ENCODE measurements at places on chromosomes 4 and X.

GRCh38 chr4:48191758-48192157 is 57.7 kb upstream of the TXK start:
- no peak for DNase-seq

DNA sequence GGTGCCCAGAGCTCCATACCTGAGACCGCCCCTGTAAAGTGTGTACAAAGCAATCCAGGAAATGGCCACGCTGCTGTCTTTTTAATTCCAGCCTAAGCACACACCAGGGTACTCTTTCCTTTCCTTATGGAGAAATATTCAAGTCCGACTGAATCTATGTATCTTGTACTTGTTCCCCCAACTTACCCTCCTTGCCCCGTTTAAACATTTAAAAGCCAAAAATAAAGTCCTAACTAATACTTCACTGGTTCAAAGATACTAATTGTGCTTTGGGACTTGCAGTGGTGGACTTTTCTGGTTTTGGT is 731 bp upstream of the AMMECR1 start:
- no peak for DNase-seq

- no peak for DNase-seq
These were observed 737.2 kb upstream of the SLIT2 start for GRCh38 chr4:19514276-19515070.

DNA sequence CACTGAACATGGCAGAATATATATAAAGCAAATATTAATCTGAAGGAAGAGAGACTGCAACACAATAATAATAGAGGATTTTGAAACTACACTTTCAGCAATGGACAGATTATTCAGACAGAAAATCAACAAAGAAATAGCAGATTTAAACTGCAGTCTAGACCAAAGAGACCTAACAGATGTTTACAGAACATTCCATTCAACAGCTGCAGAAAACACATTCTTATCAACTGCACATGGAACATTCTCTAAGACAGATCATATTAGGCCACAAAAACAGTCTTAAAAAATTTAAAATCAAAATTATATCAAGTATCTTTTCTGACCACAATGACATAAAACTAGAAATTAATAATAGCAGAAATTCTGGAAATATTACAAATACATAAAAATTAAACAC is 27.1 kb downstream of the CENPE start:
- no peak for DNase-seq

DNA sequence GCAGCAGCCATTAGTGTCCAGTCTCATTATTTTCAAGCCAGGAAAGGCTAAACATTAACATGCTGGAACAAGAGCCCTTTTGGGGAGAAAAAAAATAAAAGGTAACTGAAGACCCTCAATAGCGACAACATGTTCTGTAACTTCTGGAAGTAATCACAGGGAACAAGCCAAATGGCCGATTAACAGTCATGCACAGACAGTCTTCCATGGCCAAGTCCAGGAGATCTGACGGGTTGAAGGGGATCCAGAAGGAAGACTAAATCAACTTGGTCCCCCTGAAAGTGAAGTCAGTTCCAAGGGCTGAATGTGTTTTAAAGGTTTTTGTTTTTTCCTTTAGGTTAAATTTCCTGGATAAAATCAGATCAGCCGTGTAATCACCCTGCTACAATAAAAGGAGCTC is 52.5 kb downstream of the LNX1 start:
- DNase-seq = no peak

GRCh38 chr4:8727546-8728510 is 135.3 kb downstream of the CPZ start:
- DNase-seq = no peak

DNA sequence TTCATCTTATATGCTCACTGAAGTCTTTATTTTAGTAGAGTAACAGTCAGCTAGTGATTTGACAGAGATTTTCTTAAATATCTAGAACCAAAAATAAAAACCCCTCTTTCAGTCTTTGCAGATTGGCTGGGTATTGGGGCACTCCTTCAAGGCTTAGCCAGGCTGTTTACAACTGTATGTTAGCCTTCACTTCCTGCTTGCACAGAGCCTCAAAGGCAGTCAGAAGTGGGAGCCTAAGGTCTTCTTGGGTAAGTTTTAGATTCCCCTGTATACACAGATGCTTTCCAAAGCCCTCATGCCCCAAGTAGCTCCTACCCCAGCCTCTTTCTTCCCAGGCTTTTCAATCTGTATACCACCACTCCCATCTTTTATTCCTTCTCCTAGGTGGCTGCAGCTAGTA is 136.1 kb upstream of the STIM2 start:
- DNase-seq = no peak

GRCh38 chr4:81257021-81257420 is 42.0 kb upstream of the PRKG2 start:
- DNase-seq = no peak

DNA sequence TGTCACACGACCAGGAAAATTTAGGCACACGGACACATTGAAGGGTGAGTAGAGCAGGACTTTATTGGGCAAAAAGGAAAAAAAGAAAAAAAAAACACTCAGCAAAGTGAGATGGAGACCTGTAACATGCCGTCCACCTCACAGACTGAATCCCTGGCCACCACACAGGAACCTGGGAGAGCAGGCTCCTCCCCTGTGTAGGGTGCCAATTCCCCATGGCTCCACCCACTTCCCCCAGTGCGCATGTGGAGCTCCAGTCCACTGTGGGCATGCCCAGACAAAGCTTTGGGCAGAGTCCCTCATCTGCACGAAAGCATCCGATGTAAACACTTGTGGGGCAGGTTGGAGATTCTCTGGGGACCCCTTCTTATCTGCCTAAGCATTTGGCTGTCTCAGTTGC is 23.6 kb upstream of the CBR4 start:
- DNase-seq = peak; percentile 62

DNA sequence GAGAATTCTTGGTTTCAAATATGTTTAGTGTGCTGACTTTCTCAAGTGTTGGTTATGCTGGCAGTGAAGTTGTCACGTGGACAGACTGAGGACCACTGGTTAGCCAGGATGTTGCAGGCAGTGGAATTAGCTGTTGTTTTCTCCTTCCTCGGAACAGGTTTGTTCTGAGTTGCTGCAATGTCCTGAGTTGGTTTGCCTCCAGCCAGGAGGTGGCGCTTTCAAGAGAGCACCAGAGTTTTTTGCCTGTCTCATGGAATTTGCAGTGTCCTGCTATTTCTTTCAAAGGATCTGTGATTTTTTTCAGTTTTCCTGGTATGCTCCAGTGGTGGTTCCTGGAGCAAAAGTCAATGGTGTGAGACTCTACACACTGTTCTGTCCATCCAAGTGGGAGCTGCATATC is 158.1 kb upstream of the CXorf66 start:
- DNase-seq = no peak

DNA sequence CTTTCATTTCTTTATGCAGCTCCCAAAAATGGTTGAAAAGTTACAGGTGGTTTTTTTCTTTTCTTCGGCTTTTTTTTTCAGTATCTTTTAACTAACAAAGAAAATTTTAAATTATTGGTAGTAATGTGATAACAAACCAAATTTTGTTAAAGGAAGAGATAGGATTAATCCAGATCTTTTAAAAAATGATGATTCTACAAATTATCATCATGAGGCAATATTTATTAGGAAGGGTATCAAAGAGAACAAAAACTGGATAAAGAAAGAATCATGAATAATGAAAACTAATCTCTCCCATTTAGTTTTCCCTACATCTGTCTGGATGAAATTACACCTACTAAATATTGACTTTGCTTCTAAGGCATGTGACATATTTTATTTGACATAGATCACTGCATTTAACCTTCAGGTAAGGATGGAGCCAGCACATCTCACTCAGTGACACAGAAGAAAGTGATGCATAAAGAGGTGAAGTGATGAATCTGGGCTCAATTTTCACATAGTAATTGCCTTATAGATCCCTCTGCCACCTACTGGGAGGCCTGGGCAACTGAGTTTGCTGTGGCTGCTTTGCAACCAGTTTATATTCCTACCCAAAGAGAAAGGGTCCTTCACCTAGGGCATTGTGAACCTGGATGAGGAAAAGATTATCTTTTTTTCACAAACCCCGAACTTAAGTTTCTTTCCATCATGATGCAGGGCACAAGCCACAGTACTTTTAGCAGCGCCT is 155.6 kb downstream of the HNRNPD start:
- DNase-seq = no peak

DNA sequence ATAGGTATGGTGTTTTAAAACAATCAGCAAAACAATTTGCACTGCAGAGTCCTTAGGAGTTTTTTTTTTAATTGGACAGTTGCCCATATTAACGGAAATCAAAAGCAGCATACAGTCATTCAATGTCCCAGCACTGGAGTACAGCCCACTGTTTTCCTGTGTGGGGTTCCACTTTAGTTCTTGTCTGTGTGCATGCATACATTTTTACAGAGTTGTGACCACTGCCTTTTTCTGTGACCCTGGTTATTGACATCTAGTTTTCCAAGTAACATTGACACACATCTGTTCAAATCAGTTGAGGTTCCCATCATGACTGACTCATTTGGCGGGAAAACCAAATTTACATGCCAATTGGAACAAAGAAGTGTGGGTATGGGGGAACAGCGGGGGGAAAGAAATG is 83.3 kb downstream of the HPRT1 start:
- DNase-seq = no peak

GRCh38 chrX:57900975-57901374 is 9.3 kb downstream of the ZXDA start:
- DNase-seq = no peak

- no peak for DNase-seq
These were observed 343.5 kb upstream of the F9 start for GRCh38 chrX:139186991-139187390.

- DNase-seq = no peak
These were observed 126.5 kb downstream of the QDPR start for GRCh38 chr4:17385403-17385802.

DNA sequence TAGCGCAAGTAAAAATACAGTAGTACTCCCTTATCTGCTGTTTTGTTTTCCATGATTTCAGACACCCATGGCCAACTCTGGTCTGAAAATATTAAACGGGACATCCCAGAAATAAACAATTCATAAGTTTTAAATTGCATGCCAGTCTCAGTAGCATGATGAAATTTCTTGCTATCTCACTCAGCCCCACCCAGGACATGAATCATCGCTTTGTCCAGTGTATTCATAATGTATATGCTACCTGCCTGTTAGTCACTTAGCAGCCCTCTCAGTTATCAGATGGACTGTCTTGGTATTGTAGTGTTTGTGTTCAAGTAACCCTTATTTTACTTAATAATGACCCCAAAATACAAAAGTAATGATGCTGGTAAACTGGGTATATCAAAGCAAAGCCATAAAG is 158.2 kb upstream of the DDIT4L start:
- DNase-seq = no peak

DNA sequence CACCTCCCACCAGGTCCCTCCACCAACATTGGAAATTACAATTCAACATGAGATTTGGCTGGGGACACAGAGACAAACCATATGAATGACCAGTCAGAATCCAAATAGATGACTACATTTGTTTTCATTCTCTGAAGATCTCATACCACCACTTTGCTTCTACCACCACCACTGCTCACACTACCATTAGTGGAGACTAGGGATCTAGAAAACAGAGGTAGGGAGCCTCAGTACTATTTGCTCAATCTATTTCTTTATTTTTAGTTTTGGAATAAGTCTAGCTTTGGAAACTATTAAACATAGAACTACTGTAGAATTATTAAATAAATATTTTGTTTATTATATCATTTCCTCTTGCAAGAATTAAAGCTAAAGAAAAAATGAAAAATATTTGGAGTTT is 727.9 kb downstream of the CCSER1 start:
- no peak for DNase-seq

DNA sequence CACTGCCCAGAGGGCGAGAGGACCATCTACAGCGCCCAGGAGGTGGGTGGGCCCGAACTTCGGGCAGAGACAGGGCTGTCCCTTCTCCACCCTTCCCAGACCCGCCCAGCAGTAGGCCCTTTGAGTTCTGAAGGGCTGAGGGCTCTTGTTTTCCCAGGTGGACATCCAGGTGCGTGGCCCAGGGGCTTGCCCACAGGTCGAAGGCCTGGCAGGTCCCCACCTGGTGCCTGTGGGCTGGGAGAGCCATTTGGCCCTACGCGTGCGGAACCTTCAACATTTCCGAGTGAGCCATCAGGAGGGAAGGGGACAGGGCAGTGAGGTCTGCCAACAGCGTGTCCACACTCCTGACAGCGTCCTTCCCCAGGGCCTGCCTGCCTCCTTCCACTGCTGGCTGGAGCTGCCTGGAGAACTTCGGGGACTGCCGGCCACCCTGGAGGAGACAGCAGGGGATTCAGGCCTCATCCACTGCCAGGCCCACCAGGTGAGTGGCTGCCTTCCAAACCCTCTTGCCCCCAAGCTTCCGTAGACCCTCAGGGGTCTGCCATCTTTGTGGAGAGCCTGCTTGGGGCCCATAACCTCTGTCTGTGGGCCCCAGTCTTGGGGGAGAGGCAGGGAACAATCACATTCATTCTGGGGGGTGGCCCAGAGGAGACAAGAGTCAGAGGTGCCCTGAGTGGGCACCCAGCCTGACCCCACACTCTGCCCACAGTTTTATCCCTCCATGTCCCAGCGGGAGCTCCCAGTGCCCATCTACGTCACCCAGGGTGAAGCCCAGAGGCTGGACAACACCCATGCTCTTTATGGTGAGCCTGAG is 6.8 kb downstream of the PLXNB3 start:
- DNase-seq = no peak

DNA sequence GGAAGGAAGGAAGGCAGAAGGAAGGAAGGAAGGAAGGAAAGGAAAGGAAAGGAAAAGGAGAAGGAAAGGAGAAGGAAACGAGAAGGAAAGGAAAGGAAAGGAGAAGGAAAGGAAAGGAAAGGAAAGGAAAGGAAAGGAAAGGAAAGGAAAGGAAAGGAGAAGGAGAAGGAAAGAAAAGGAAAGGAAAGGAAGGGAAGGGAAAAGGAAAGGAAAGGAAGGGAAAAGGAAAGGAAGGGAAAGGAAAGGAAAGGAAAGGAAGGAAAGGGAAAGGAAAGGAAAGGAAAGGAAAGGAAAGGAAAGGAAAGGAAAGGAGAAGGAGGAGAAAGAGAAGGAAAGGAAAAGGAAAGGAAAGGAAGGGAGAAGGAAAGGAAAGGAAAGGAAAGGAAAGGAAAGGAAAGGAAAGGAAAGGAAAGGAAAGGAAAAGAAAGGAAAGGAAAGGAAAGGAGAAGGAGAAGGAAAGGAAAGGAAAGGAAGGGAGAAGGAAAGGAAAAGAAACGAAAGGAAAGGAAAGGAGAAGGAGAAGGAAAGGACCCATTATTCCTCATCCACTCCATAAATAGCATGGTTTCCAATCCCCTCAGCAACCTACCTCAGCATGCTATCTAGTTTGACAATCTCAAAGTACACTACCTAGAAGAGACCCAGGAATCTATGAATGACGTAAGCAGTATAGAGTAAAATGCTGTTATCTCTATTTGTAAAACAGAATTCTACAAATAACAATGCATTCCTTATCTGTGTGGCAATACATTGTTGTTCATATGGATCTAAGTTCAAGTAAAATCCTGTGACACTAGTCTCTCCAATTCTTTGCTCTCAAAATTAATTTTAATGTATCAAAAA is 209.7 kb downstream of the LRBA start:
- no peak for DNase-seq

GRCh38 chr4:121198251-121198650 is 34.1 kb upstream of the TNIP3 start:
- no peak for DNase-seq

DNA sequence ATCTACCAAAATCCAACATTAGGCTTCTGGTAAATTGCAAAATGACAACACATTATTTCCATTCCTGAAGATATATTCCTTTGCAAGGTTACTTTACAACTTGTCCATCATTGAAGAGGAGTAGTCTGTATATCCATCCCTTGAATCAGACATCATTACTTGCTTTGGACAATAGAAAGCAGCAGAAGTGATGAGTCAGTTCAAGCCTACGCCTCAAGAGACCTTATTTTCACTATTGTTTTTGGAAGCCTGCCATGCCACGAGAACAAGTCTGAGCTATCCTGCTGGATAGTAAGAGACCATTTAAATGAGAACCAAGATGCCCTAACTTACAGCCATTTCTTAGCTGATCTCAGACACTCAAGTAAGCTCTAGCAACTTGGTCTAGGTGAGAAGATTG is 246.0 kb upstream of the HHIP start:
- DNase-seq = no peak
